ENCODE measurements at places on chromosomes 2 and 18.

- DNase-seq = no peak
These were observed 40.9 kb downstream of the EVA1A start for GRCh38 chr2:75519843-75520242.

DNA sequence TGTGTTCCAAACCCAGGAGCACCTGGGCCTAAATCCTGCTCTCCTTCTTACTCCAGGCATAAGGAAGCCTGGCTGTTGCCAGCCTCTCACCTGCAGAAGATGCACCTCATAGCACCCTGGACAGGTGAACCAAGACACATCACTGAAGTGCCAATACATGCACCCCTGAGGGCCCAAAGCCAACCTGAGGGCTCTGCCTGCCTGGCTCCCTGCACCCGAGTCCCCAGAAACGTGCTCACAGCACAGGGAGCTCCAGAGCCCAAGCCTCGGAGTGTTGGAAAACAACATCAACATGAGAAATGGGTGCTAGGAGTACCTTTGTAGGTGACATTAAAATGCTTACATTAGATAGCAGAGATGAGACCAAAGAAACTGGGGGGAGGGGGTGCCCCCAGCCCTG is 96.3 kb upstream of the RAB6C start:
- DNase-seq = no peak

- no peak for DNase-seq
These were observed 29.9 kb downstream of the SESTD1 start for GRCh38 chr2:179234658-179235240.

GRCh38 chr2:197198890-197199289 is 111.7 kb downstream of the ANKRD44 start:
- DNase-seq = no peak

DNA sequence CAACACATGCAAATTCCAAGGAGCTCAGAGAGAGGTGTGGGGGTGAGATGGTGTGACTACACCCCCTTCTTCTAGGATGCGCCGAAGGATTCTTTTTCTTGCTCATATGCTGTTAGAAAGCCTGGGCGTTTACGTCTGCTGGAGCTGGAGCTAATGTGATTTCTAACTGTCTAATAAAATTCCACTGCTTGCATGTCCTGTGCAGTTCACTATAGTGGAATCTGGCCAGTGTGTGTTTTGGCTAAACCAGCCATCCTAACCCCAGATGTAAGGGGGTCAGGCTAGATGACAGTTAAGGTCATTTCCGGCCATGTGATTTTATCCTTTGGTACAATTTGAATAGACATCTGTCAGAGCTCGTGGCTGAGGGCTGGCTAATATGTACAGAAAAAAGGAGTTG is 194.1 kb downstream of the PRKCE start:
- no peak for DNase-seq

DNA sequence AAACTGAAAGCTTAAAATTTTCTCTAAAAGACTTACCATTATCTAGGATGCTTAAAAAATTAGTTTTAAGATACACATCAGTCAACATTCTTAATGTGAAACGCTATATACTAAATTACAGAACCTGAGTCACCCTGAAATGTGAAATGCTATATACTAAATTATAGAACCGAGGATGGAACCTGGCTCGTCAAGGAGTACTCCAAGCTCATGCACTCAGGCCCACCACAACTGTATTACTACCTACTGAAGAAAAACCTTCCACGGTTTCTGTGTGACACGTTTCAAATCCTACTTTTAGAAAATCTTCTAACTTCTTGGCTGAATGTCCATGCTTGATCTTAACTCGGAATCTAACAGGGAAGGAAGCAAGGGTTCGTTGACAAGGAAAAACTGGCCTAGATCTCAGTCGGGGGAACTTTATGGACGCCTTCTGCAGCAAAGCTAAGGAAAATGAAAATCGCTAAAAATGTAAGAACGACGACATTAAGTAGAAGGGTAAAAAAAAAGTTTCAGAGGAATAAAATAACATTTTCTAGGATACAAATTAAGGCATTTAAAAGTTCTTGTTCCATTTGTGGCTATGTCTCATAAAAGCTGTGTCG is 1.4 kb downstream of the PRKD3 start:
- DNase-seq = no peak

GRCh38 chr2:140085674-140086073 is 1305.5 kb upstream of the NXPH2 start:
- no peak for DNase-seq

GRCh38 chr18:62846313-62846712 is 131.0 kb downstream of the PHLPP1 start:
- no peak for DNase-seq

DNA sequence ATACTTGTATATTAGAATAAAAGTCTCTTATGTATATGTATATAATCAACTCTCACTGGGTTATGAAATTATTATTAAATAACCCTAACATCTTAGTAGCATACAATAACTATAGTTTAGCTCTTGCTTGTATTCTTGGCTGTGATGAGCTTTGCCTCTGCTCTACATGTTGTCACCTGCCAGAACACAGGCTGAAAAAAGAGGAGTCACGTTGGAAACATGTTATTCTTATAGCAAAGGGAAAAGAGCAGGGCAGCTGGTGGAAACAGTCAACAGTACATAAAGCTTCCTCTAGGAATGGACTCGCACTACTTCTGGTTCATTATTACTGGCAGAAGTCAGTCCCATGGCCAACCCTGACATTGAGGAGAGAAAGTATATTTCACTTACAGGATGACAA is 362.0 kb upstream of the KYNU start:
- DNase-seq = no peak

GRCh38 chr2:88342749-88343148 is 109.7 kb downstream of the FOXI3 start:
- no peak for DNase-seq

- no peak for DNase-seq
These were observed 69.1 kb downstream of the NCAPH start for GRCh38 chr2:96404446-96405373.

- no peak for DNase-seq
These were observed 9.7 kb upstream of the ATG16L1 start for GRCh38 chr2:233241803-233242202.

DNA sequence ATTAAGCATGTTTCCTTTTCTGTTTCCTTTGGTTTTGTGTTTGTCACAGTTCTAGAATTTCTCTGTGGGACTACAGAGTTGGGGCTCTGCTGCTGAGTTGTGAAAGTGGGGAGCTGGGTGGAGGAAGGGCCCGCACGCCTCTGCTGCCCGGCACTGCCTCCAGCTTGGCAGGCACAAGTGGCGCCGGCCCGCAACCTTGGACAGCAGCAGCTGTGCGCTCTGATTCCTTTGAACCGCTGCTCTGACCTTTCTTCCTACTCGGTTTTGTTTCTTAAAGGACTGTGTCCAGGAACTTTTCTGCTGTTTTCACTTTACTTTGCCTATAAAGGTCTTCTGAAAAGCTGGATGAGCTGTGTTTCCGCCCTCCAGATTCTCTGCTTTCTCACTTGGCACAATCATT is 137.6 kb upstream of the ALPP start:
- no peak for DNase-seq

- DNase-seq = no peak
These were observed 2.4 kb downstream of the FIGN start for GRCh38 chr2:163733301-163733938.

GRCh38 chr2:226403369-226403768 is 396.3 kb downstream of the IRS1 start:
- DNase-seq = no peak

GRCh38 chr2:64268330-64269048 is 124.3 kb upstream of the PELI1 start:
- DNase-seq = no peak

- peak; percentile 52 for DNase-seq
These were observed 32.9 kb downstream of the HS1BP3 start for GRCh38 chr2:20617892-20618467.

- no peak for DNase-seq
These were observed 86.4 kb upstream of the SPRED2 start for GRCh38 chr2:65518751-65519150.

DNA sequence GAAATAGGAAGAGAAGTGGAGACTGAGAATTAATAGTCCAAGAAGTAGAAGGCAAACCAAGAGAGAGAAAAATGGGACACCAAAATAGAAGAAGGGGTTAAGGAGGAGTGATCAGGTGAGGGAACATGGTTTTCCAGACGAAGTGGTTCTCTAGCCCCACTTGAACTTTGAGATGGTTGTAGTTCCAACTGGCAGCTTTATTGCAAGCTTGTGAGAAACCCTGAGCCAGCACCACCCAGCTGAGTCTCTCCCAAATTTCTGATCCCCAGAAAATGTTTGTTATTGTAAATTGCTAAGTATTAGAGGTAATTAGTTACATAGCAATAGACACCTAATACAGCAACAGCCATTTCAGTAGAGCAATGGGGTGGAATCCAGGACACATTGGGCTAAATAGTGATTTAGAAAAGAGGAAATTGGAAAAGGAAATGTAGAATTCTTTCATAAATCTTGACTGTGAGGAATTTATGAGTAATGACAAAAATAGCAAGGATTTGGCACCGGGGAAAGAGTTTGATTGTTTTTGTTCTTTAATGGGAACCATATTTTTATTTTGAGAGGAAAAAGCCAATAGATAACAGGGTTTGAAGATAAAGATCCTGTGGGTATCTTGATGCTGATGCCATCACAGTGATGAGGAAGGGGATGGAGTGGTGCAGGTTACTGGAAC is 62.1 kb upstream of the XDH start:
- DNase-seq = no peak

DNA sequence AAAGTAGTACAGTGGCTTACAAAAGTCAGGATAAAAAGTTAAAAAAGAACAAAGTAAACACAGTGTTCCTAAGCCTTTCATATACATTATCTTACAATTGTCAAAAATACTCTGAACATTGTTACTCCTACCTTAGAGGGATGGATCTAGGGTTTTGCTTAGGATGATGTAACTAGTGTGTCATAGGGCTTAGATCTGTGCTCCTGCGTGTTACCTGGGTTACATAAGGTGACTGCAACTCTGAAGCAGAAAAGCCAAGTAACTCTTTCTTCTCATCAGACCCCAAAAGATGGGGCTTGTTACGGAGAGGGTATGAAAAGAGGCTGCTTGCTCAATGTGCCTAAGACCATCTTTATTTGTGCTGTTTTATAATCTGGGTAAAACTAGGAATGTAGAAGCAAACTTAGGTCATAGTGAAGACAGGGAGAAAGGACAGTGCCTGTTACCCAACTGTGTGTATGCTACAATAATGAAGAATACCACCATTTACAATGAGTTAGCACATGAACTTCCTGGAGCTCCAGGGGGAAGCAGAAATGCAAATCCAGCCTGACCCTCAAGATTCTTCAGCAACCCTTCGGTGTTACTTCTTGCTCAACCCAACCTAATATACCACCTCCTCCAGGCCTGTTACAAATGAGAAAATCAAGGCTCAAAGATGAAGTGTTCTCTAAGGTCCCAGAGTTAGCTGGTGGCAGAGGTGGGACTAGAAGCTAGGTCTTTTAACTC is 42.0 kb upstream of the STK17B start:
- DNase-seq = no peak

GRCh38 chr2:37612382-37612781 is 59.1 kb downstream of the CDC42EP3 start:
- DNase-seq = no peak

DNA sequence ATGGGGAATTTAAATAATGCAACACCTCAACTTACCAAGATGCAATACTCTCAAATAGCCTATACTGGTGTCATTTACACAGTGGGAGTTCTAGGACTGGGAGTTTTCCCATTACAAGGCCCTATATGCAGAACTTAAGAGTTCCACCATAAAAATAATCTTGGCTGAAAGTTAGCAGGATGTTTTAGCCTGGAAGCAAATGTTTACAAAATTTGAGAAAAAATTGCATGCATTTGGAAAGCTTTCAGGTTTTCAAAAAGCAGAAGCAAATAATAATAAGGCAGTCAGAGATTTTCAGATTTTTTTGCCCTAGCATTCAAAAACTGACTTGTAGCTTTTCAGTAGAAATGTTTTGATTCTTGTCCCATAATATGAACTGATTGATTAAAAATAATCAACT is 397.3 kb downstream of the ARHGAP15 start:
- no peak for DNase-seq

GRCh38 chr2:55923091-55923981 is at the start of gene EFEMP1:
Gene EFEMP1, minus strand, starts transcription at chr2:55923782. Its CDS starts 1,342 bp downstream, at chr2:55922440.
- DNase-seq = peak; percentile 48
